Activated CD4-positive, alpha-beta memory T cell treated with anti-CD3 and anti-CD28 coated beads, Interleukin-2, amount 10 ng/mL, durations not matched to agents 7 days and 5 days (primary cell): ENCODE measurements at places on chromosomes 13 and 19. TPM values are rescaled to one million over a fixed set of nuclear protein-coding genes. Genes with fewer than 3 reads are reported as not detected.

DNA sequence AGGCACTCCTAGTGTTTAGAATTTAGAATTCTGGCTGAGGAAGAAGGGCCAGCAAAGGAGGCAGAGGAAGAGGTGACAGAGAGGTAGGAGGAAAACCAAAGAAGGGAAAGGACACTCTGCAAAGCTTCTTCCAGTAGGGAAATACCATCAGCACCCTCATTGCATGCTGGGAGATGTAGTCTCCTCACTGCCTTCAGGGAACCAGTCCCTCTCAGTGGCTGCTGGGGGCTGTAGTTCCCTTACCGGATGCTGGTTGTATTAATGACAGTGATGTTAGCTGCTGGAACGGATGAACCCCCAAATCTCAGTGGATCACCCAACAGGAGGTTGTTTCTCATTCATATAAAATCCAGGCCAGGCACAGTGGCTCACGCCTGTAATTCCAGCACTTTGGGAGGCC lies 10.1 kb downstream of the GRIN2D start:
- peak; percentile 67 for DNase-seq

GRCh38 chr19:18013210-18014111 lies 5.5 kb downstream of the ARRDC2 start:
- DNase-seq: no peak

- DNase-seq: no peak
Measured at GRCh38 chr13:46392967-46393366, 5.9 kb upstream of the RUBCNL start.

DNA sequence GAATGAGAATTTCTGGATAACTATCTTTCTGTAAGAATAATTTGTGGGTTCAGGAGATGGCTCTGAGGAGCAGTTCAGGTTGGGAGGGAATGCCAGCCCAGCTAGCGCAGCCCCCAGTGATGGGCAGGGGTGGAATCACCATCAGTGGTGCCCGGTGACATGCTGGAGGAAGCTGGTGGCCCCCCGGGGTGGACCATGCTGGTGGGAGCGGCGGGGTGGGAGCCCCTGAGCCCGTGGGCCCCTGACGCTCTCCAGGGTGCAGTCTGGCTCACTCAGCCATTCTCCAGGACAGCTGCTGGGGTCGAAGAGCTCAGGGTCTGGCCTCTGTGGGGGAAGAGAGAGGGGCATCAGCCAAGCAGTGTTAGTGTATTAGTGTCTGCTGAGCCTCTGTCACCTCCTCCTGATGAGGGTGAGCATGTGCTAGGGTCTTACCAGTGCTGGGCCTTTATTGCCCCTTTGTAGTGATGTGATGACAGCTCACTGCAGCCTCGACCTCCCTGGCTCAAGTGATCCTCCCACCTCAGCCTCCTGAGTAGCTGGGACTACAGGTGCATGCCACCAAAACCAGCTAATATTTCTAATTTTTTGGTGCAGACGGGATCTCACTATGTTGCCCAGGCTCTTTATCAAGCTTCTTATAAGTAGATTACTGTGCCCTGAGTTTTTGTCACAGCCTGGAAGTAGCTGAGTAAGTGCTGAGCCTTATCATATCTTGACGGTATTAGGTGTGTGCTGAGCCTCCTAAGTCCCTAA lies 10.4 kb downstream of the HIPK4 start:
- DNase-seq: no peak

DNA sequence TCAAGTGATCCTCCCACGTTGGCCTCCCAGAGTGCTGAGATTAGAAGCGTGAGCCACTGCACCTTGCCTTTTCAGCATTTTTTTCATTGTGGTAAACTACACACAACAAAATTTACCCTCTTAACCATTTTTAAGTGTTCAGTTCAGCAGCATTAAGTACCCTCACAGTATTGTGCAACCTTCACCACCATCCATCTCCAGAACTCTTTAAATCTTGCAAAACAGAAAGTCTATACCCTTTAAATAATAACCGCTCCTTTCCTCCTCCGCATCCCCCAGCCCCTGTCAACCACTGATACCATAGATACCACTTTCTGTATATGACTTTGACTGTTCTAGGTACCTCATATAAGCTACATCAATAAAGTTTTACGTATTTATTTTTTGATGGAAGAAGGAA lies 20.8 kb upstream of the CASP14 start:
- no peak for DNase-seq

- no peak for DNase-seq
Measured at GRCh38 chr13:110361365-110361911, 54.4 kb downstream of the COL4A2 start.

GRCh38 chr13:47049276-47049989 lies 152.6 kb upstream of the HTR2A start:
- no peak for DNase-seq

- no peak for DNase-seq
Measured at GRCh38 chr13:111392486-111392885, 72.0 kb downstream of the TEX29 start.

GRCh38 chr19:2351591-2351990 lies 8.5 kb upstream of the TMPRSS9 start:
- no peak for DNase-seq

DNA sequence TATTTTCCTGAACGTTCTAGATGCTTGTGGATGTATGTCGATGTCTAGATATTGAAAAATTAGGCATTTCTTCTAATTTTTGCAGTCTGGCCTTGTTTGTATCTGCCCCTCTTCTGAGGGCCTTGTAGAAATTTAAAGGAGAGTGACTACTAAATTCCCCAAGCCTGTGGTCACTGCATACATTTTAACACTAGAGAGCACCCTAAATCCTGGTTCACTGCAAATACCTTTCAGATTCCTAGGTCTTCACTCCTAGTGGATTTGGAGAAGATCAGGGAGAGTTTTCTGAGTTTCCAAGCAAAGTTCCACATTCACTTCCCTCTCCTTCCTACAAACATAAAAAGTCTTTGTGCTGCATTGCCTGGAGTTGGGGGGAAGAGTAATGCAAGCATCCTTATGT lies 1272.5 kb downstream of the OLFM4 start:
- no peak for DNase-seq

DNA sequence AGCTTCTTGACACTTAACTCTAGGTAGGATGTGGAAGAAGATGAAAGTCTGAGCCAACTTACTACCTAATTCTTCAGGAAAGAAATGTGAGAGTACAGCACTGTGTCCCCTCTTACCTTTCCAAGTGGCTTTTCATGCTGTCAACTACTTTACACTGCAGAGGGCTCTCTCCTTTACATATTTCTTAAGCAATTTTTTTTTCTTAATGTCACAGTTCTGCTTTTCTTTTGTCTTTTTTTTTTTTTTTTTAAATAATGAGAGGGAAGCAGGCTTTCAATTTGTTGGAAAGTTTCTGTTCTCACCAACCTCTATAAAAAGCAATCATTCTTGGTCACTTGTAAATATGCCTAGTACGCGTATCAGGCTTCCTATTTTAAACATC lies 212.7 kb upstream of the MIR17HG start:
- no peak for DNase-seq

DNA sequence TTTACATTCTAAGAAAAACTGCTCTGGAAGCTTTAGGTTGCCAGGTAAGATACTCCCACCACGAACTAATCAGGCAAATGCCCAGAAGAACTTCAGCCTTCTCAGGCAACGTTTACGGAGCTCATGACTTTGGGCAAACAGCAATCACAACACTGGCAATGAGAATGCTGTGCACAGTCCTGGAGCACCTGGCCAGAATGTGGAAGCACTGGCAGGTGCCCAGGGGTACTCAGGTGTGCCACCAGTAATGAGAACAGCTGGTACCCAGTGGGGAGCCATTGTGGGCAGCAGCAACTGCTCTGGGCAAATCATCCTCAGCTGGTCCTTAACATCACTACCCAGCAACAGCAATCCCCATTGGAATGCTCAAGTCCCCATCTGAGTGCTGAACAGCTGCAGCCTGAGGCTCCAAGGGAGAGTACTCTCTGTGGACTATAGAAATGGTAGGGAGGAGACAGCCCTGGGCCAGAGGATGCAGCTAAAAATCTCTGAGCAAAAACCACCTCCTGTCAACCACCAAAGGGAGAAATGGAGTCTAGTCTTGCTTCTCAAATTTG lies 210.0 kb downstream of the FOXO1 start:
- no peak for DNase-seq

GRCh38 chr13:32527151-32527550 lies 11.4 kb downstream of the N4BP2L2 start:
- no peak for DNase-seq

PIK3R2 gene
- total RNA-seq: 10.9 TPM

DNAAF3 gene
- total RNA-seq: not detected

COL4A1 gene
- total RNA-seq: not detected

SLC17A7 gene
- 0.30 TPM for total RNA-seq

LHB gene
- total RNA-seq: 0.88 TPM

MPV17L2 gene
- 6.2 TPM for total RNA-seq

FAM124A gene
- 0.08 TPM for total RNA-seq

GGN gene
- 0.28 TPM for total RNA-seq
